ENCODE measurements at places on chromosomes 6 and 20. TPM values are rescaled to one million over a fixed set of nuclear protein-coding genes. Genes with fewer than 3 reads are reported as not detected.

The FAM217A gene
- not detected for total RNA-seq

The ZNF334 gene
- total RNA-seq: not detected

The TP53TG5 gene
- total RNA-seq: not detected

The TCP11 gene
- not detected for total RNA-seq

The DDX43 gene
- not detected for total RNA-seq

The BEND6 gene
- total RNA-seq: 24.6 TPM

The PHF1 gene
- total RNA-seq: 23.2 TPM

The PGC gene
- not detected for total RNA-seq

The TMEM170B gene
- total RNA-seq: 0.60 TPM

The FNDC11 gene
- 1.8 TPM for total RNA-seq

The TFAP2B gene
- not detected for total RNA-seq

The TAGAP gene
- not detected for total RNA-seq

The SLC32A1 gene
- total RNA-seq: not detected

The STX11 gene
- 0.96 TPM for total RNA-seq

The CFAP206 gene
- total RNA-seq: not detected

DNA sequence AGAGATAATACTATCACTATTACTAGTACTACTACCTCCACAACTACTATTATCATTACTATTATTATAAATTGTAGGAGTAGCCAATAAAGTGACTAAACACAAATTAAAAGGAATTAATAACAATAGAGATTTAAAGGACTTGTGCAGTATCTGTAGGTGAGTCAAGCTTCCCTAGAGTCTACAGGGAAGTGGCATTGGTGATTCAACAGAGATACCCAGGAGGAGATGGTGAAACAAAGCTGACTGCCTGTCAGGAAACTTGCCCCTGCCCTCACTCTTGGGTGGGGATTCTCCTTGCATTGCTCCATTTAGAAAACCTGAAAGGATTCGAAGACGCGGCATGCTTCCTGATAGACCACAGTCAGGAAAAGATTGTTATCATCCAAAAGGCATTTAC is 23.3 kb upstream of the BCLAF1 start:
- DNase-seq: no peak

DNA sequence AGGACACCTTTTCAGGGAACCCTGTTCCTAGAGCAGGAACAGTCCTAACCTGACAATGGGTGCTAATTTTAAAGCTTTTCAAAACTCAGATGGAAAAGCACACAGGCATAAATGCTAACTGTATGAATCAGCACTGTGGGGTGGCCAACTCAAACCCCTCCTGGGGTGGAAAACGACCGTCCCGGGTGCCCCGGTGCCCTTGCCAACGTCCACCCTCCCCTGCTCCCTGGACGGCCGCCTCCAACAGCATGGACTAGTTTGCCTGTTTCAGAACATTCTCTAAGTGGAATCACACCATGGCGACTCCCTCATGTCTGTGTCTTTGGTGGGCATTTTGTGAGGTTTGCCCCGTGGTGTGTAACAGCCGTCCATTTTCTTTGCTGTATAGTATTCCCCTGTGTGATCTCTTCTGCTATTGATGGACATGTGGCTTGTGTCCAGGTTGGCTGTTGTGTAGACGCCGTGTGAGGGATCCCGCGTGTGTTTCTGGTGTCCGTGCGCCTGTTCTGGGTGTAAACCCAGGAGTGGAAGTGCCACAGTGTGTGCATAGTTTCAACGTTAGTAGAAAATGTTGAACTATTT is 5.8 kb downstream of the COL20A1 start:
- DNase-seq: no peak

DNA sequence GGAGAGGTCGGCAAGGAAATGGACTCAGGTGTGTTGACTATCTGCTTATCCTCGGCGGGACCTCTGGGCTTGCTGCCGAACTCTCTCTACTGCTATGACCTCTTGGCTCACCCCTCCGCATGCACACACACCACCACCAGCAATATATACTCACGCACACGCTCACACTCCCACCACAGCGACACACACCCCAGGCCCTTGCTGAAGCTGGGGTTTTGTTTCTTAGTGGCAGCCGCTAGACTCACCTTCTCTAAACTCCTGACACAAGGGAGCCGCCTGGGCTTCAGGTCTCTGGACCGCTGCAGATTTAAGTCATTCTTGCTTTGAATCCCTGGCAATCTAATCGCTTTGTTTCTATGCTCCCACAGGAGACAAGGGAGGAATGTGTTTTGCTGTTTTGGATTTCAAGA is 59.4 kb upstream of the BACH2 start:
- no peak for DNase-seq

GRCh38 chr6:119562168-119562567 is 212.6 kb upstream of the MAN1A1 start:
- peak; percentile 10 for DNase-seq

- peak; percentile 58 for DNase-seq
Measured at GRCh38 chr6:112690497-112691202, 343.5 kb downstream of the RFPL4B start.

GRCh38 chr20:15071085-15071808 is 733.8 kb upstream of the FLRT3 start:
- no peak for DNase-seq

GRCh38 chr6:2740581-2740980 is 10.1 kb downstream of the MYLK4 start:
- no peak for DNase-seq

DNA sequence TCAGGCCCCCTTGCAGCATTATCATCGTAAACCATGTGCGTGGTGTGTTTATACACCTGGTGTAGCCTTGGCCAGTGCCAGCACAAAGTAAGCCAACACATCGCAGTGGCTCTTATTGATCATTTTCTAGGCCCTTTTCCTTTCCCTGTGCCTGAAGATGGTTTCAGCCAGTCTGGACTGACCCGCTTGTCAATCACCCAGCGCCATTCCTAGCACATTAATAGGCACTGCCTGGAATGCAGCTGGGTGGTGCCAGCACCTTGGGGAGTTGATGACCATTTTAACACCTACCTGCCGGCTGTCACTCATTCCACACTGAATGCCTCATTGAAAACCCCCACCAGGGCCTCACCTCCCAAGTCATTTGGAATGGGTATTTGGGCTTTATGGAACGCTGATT is 4.9 kb upstream of the UQCC2 start:
- no peak for DNase-seq

DNA sequence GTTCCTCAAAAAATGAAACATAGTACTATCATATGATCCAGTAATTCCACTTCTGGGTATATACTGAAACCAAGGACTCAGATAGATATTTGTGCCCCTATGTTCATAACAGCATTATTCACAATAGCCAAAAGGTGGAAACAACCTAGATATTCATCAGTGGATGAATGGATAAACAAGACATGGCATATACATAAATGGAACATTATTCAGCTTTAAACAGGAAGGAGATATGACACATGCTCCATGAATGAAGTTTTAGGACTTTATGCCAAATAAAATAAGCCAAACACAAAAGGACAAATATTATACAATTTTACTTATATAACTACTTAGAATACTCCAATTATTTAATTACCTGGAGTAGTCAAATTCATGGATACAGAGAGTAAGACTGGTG is 16.4 kb downstream of the PLCB1 start:
- no peak for DNase-seq

DNA sequence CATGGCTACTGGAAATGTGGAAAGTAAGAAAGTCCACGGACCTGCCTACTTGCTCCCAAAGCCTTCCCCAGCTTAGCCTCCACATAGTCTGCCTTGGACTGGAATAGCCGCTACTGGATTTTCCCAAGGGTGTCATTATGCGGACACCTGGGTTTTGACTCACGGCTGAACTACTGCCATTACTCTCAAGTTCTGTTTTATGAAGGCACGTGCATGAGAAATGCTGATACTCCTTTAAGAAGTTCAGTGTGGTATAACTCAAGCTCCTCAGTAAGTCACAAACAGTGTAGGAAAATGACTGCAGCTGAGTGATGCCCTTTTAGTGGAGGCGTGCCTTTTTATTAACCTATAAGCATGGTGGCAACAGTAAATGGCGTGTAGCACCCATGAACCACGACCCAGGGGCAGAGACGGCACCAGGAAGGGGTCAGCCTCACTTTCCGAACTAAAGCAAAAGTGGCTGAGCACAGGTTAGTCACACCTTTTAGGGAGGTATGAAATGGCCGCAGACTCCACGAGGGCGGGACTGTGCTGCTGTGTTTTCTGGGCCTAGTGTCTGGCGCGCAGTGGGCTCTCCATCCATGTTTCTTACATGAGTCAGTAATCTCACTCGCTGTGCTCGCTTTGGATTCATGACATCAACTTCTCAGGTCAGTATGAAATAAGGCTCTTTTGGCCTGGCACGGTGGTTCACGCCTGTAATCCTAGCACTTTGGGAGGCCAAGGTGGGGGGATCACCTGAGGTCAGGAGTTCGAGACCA is 23.9 kb downstream of the PSMG4 start:
- no peak for DNase-seq

DNA sequence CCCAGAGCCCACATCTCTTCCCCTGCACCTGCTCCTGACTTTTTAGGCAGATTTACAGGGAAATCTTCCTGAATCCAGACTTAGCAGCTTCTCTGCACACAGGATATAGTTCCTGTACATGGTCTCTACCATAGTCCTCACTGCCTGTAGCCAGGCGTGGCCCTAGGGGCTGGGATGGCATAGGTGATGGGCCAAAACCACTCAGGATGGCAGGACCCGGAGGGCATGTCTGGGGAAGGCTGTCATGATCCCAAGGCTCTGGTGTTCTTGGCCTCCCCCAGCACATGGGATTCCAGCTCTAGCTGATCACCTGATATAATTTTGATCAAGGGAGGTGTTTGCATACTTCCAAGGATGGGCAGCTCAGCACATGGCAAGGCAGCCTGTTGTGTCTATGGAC is 58.0 kb downstream of the TOX2 start:
- no peak for DNase-seq

GRCh38 chr20:63296531-63297299 is 3.7 kb downstream of the COL20A1 start:
- no peak for DNase-seq

GRCh38 chr20:5657190-5657875 is 92.9 kb upstream of the SHLD1 start:
- peak; percentile 100 for DNase-seq

DNA sequence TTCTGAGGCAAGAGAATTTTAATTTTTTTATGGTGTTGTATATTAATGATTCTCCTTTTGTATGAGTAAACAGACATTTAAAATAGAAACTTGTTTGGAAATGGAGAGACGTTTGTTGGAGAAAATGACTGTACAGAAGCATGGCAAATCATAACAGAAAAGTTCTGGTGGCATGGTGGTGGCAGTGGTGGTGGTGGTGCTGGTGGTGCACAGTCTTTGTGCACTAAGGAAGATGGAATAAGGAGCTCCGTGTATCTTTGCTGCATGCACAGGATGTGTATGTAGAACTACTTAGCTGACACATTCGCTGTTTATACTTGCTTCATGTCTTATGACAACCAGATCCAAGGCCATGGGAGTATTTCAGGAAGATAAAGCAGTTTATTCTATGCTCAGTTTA is 294.9 kb downstream of the UTRN start:
- DNase-seq: no peak

DNA sequence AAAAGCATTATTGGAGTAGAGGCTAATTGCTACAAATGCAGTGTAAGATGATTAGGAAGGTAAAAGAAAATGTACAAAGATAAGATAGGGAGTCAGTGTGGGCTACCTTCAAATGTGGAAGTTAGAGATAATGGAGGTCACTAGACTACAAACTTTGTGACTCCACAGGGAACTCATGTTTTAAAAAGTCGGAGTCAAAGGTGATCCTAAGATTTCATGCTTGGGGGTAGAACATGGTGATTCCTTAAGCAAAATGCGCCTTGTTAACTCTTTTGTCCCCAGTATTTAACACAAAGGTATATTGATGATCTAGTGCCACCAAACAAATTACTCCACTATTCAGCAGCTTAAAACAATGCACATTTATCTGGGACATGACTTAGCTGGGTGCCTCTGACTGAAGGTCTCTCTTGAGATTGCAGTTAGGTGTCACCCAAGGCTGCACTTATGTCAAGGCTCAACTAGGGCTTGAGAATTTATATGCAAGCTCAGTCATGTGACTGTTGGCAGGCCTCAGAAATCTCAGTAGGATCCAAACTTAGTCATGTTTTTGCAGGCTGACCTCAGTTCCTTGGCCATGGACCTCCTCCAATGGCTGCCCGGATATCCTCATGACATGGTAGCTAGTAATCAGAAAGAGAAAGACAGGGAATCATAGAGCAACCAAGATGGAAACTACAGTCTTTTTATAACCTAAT is 11.4 kb upstream of the SNX9 start:
- DNase-seq: peak; percentile 35

- peak; percentile 27 for DNase-seq
Measured at GRCh38 chr6:144896871-144897270, 611.7 kb downstream of the UTRN start.

DNA sequence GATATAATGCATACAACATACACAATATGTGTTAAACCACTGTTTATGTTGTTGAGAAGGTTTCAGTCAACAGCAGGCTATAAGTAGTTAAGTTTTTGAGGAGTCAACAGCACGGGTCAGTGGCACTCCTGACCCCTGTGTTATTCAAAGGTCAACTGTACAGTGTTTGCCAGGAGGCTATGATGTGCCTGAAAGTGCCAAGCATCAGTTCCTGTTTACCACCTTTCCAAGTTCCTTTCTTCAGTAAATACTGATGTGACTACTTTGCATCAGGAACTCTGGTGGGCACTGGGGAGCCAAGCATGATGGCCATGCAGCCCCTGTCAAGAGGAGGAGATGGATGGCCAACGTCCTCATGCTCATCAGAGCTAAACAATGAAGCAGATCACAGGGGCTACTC is 224.4 kb upstream of the EXOC2 start:
- DNase-seq: no peak

GRCh38 chr6:18219591-18219990 is 44.7 kb downstream of the DEK start:
- no peak for DNase-seq

Data from RPMI7951 (cell line).